Fibroblast of villous mesenchyme (primary cell): ENCODE measurements at places on chromosomes 5 and 9.

DNA sequence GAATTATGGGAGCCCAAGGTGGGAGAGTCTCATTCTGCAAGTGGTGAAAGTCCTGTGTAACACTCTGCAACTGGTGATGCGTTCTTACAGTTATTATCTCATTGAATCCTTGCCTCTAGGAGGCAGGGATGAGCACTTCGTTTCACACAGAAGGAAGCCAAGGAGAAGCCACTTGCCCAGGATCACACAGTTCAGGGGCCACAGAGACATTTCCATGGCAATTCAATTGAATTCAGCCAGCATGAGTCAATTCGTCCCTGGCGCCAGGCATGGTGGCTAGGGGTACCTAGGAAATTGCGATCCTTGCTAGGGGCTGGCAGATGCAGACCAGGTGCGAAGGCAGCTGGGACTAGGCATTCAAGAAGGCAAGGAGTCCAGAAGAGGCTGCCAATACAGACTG is 26.2 kb downstream of the LHX2 start:
- DNase-seq = no peak

DNA sequence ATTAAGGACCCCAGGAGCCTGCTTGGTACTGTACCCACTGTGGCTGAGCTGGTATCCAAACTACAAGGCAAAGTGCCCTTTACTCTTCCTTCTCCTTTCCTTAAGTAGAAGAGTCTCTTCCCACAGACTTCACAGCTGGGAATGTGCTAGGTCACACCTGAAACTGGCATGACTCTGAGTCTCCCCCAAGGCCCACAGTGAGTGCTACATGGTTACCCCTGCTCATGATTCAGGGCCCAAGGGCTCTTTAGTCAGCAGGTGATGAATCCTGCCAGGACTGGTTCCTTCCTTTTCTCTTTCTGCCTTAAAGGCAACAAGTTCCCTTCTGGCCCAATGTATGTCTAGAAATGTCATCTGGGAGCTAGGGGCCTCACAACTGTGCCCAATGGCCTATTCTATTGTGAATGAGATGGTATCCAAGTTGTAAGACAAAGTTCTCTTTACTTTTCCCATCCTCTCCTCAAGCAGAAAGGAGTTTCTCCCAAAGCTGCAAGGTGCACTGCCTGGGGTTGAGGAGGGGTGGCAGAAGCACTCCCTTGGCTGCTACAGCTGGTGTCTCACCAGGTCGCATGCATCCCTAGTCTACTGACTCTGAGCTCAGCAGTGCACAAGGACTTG is 134.4 kb downstream of the TMEM38B start:
- DNase-seq = no peak

DNA sequence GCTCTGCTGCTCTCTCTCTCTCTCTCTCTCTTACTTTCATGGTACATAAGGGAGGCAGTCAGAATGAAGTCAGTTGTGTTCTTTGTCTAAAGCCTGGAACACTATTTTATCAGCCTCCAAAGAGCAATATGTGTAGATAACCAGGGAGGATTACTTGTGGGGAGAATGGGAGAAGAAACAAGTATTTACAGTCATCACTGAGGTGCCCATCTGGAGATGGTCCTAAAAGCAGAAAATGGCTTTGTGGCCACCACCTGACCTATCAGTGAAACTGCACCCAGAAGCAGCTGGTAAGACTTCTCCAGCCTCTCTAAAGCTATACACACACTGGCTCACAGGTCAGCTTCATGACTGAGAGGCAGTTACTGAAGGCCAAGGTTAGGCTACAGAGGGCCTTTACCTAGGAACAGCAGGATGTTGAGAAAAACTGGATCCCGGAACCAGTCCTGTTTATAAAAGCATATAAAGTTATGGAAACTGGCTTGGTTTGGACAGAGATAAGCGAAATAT is 75.1 kb downstream of the MRPS27 start:
- DNase-seq = peak; percentile 88

DNA sequence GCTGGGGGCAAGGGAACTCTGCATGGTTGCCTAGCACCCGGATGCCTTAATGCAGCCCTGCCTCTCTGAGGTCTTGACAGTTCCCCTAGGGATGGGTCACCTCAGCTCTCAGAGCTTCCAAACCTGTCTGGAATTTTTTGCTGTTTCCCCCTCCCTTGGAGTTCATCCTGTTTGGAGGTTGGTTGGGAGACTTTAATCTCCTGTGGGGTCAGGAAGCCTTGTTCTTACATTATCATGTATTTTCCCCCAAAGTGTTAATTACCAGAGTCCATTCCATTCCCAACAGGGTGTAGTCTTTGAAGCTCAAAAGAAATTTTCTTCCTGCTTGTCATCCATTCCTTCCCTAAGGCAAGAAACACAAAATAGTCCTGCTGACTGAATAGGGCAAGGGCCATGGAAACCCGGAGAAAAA is 150.3 kb upstream of the SPRY4 start:
- DNase-seq = no peak

DNA sequence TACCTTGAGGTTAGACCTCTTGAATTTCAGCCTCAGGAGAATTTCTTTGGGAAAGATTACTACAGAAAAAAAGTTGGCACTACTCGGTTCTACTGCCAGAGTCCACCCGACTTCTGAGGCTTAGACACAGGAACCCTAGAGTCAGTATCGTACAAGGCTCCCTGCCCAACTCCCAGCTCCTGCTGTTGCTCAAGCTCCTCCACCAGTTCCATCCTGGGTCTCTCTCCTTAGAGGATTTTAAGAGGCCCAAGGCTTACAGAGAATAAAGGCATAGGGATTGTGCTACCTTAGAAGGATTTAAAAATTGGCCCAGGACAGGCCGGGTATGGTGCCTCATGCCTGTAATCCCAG is 29.0 kb upstream of the SSBP2 start:
- no peak for DNase-seq

- DNase-seq = peak; percentile 46
Observed at GRCh38 chr5:180803181-180804128, 849 bp upstream of the MGAT1 start.

DNA sequence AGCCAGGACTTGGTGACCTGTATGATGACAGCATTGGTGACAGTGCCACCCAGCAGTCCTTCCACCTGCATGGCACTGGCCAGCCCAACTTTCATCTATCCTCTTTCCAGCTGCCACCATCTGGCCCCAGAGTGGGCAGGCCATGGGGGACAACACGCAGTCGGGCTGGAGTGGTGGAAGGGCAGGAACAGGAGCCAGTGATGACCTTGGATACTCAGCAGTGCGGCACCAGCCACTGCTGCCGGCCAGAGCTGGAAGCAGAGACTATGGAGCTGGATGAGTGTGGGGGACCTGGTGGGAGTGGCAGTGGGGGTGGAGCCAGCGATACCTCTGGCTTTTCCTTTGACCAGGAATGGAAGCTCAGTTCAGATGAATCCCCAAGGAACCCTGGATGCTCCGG is 56.9 kb downstream of the RUSC2 start:
- no peak for DNase-seq

DNA sequence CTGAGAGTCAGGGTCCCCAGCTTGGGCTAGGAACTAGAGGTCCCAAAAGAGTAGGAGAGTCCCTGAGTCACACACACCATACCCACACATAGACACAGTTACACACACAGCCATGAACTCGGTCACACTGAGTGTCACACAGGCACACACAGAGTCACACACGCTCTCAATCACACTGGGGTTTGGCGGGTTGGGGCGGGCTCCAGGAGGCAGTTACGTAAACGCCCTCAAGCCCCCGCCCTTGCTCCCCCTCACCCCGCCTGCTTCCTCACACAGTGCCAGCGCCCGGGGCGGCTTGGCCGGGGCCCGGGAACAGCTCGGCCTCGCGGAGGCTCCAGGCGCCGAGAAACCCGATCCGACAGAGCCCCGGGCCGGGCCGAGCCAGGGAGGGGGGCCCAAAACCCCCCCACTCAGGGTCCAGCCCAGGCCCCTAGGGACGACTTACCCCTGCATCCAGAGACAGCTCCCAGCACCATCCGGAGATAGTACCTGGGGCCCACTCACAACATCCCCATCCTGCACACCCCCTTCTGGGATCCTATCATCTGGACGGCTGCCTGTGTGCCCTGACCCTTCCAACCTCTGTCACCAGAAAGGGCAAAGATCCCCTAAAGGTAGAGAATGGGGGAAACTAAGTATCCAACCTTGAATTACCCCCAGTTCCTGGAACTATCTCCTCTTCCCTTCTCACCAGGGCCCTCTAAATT is 3.5 kb upstream of the CNTFR start:
- DNase-seq = no peak

DNA sequence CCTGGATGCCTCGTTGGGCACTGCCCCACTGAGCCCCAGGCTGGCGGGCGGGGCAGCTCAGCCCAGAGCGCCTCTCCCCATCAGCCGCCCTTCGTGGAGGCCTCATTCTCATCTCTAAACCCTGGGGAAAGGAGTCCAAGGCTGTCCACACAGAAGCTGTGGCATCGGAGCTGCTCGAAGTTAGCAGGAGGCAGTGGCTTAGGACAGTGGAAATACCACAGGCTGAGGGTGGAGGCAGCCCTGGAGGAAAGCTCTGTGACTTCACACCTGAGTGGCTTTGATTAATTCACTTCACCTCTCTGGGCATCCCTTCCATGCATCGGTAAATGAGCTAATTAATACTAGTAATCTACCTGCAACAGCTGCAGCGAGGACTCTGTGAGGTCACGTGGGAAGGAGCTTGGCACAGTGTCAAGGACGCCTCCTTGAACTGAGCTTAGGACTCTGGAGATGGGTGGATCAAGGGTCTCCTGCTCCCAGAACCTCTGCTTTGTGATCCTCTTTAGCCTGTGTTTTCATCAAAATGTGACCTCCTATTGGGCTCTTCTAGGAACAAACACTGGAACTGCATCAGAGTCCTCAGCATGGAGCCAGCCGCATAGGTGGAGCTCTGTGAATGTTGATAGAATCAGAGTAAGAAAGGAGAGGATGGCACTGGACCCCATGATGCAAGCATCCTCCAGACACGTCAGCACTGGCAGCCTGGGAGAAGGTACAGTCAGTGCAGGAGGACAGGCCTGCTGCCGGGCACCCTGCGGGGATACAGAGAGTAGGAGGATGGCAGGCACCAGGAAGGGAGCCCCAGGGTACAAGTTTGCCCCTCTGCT is 842 bp upstream of the ANGPTL2 start:
- no peak for DNase-seq
